Spleen (tissue), 13 donors: ENCODE measurements at places on chromosomes 1 and 21. TPM values are rescaled to one million over a fixed set of nuclear protein-coding genes. Genes with fewer than 3 reads are reported as not detected.
A peak's percentile ranks its signal among the peaks of the same experiment; 100 is the strongest.

CRNN gene
- not detected for total RNA-seq

- H3K36me3 ChIP-seq, result no peaks in the 10 kb centered on the region
- no peak overlapping the region for H3K4me3 ChIP-seq
- H3K27me3 ChIP-seq, result no peaks in the 10 kb centered on the region
- peaks cover 83% of the 10 kb centered on the region for H3K4me1 ChIP-seq
Measured at GRCh38 chr1:19426294-19427086, 58.8 kb downstream of the CAPZB start.

DNA sequence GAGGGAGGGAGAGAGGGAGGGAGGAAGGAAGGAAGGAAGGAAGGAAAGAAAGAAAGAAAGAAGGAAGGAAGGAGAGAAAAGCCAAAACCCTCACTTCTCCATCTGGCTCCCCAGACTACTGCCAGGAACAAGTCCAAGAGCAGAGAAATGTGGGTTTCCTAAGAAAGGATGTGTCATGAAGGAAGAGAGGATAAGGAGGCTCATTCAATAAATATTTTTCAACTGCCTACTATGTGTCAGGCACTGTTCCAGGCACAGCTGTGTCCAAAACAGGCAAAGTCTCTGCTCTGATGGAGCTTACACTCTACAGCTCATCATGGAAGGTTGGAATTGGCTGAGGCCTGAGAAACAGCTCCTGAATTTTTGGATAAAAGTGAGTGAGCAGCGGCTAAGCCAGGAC is 42.6 kb upstream of the ATP2B4 start:
- H3K4me1 ChIP-seq, result no peaks in the 10 kb centered on the region
- H3K27me3 ChIP-seq, result no peaks in the 10 kb centered on the region
- no peak overlapping the region for H3K27ac ChIP-seq
- DNase-seq, result no peak

- no peak overlapping the region for H3K4me3 ChIP-seq
- peak; percentile 97 for DNase-seq
- H3K27ac ChIP-seq, result peak overlapping the region; percentile 95
- peaks cover 75% of the 10 kb centered on the region for H3K4me1 ChIP-seq
Measured at GRCh38 chr1:42931911-42932422, 26.7 kb downstream of the SLC2A1 start.

DNA sequence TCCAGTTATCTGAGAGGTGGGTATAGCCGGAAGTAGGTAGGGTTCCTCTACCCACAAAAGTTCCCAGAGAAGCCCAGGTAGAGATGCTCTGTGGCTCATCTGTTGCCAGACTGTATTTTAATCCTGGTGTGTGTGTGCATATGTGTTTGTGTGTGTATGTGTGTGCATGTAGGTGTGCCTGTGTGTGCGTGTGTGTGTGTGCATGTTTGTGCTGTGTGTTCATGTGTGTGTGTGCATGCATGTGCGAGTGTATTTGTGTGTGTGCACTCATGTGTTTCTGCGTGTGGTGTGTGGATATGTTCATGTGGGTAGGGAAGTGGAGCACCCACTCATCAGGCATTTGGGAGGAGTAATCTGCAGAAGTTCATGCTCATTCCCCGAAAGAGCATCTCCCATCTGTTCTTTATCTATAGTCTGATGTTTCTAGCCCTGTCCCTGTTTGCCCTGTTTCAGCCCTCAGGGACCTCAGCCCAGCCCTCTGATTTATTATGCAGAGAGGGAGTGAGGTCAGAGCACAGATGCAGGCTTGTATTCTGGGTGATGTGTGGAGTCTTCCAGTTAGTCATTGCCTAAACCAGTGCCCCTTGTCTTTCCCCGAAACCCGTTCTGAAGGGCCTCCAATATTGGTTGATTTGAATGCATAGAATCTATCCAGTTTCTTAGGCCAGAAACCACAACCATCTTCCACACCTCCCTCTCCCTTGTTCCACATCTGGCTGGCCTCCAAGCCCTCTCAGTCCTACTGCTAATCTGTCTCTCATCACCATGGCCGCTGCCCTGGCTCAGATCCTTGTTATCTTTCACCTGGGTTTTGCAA is 69.1 kb downstream of the DISC1 start:
- peaks cover 4% of the 10 kb centered on the region for H3K4me1 ChIP-seq
- no peak overlapping the region for H3K4me3 ChIP-seq
- H3K36me3 ChIP-seq, result peaks cover 20% of the 10 kb centered on the region
- no peak overlapping the region for H3K27ac ChIP-seq
- DNase-seq, result no peak
- H3K27me3 ChIP-seq, result no peaks in the 10 kb centered on the region

- no peak overlapping the region for H3K27ac ChIP-seq
- H3K27me3 ChIP-seq, result no peaks in the 10 kb centered on the region
- no peaks in the 10 kb centered on the region for H3K36me3 ChIP-seq
- no peak for DNase-seq
- no peaks in the 10 kb centered on the region for H3K4me1 ChIP-seq
- no peak overlapping the region for H3K4me3 ChIP-seq
Measured at GRCh38 chr1:200453553-200453905, 43.7 kb upstream of the ZNF281 start.

DNA sequence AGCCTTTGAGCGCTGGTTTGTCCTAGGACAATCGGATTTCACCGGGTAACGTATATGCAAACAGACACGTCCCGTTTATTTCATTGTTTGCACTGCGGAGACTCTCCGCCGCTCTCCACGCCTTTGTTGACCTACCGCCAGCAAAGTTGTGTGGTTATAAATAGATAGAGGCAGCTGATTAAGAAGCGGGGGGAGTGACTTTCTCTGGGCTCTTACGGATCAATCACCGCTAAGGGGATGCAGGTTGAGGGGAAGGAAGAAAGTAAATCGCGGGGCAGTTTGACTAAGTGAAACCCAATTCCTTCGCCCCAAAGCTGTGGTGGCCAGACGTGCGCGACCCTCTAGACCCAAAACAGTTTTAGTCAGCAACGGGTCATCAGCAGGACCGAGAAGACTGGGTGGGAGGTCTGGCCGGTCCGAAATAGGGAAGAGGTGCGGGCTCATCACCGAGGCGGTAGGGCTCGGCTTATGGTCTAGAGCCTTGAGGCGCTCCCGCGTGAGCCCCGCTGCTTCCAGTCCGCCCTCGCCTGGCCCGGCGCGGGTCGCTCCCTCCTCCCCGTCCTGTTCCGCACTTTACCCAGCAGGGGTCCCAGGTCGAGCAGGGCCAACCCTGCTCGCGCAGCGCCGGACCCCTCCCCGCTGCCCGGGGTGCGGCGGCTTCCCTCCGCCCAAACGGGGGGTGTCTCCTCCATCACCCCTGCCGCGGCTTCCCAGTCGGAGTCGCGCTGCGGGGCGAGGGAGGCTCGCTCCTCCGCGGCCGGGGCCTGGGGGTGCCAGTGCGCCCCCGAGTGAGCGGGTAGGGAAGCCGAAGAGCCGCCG is 120.8 kb upstream of the RRP15 start:
- peak; percentile 72 for DNase-seq
- H3K27me3 ChIP-seq, result peaks cover 81% of the 10 kb centered on the region
- H3K4me1 ChIP-seq, result no peaks in the 10 kb centered on the region
- peak overlapping the region; percentile 43 for H3K4me3 ChIP-seq
- no peaks in the 10 kb centered on the region for H3K36me3 ChIP-seq

- H3K4me1 ChIP-seq, result no peaks in the 10 kb centered on the region
- no peak overlapping the region for H3K4me3 ChIP-seq
- no peak overlapping the region for H3K27ac ChIP-seq
- H3K36me3 ChIP-seq, result no peaks in the 10 kb centered on the region
- no peaks in the 10 kb centered on the region for H3K27me3 ChIP-seq
Measured at GRCh38 chr1:228998179-228998578, 262.9 kb downstream of the RHOU start.

- peaks cover 14% of the 10 kb centered on the region for H3K4me1 ChIP-seq
- no peaks in the 10 kb centered on the region for H3K36me3 ChIP-seq
- no peak overlapping the region for H3K4me3 ChIP-seq
- H3K27ac ChIP-seq, result no peak overlapping the region
Measured at GRCh38 chr1:59487335-59488031, 190.6 kb downstream of the FGGY start.

DNA sequence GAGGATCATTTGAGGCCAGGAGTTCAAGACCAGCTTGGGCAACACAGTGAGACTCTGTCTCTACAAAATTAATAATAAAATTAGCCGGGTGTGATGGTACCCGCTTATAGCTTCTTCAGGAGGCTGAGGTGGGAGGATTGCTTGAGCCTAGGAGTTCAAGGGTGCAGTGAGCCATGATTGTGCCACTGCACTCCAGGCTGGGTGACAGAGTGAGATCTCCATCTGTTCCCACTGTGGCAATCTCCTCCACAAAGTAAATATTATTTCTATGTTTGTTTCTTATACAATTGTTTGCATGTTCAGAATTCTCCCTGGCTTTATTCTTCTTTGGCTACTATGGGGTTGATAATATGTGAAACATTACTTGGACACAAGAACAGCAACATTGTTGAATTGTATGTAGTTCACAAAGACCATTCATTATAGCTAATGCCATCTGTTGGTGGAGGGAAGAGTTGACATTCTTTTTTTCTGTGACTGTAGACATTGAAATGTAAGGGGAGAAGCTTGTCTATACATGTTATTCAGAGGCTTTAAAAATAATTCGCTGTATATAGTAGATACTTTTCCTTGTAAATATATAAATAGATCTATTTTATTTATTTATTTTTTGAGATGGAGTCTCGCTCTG is 47.8 kb upstream of the SRSF10 start:
- no peak overlapping the region for H3K27ac ChIP-seq
- no peak for DNase-seq
- H3K36me3 ChIP-seq, result no peaks in the 10 kb centered on the region
- no peaks in the 10 kb centered on the region for H3K27me3 ChIP-seq
- H3K4me3 ChIP-seq, result no peak overlapping the region

GRCh38 chr1:205600085-205600484 is 31.7 kb downstream of the ELK4 start:
- H3K27ac ChIP-seq, result no peak overlapping the region
- no peak for DNase-seq
- peaks cover 3% of the 10 kb centered on the region for H3K4me1 ChIP-seq

CBS gene
- total RNA-seq, result 4.6 TPM

MAN1C1 gene
- 53.1 TPM for total RNA-seq

DPT gene
- 0.44 TPM for total RNA-seq

GRCh38 chr21:36282568-36283230 is 37.3 kb upstream of the MORC3 start:
- peaks cover 15% of the 10 kb centered on the region for H3K36me3 ChIP-seq
- no peaks in the 10 kb centered on the region for H3K27me3 ChIP-seq
- no peak for DNase-seq

DNA sequence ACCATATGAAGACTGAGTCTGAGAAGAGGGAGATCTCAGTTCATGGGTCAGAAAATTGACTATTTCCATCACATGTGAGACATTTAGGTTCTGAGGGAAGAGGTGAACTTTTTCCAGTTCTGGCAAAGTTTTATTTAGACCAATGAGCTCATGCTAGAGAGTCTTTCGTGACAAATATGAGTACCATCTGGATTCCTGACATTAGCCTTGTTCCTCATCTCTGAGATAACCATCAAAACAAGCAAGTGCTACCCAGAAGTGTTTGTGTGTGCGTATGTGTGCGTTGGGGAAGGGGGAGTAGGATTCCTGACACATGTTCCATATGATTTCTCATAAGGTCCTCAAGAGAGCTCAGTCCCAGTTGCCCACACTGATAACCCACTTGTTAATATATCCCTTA is 120.6 kb downstream of the FASLG start:
- H3K27ac ChIP-seq, result no peak overlapping the region
- H3K4me3 ChIP-seq, result no peak overlapping the region
- H3K27me3 ChIP-seq, result no peaks in the 10 kb centered on the region
- H3K4me1 ChIP-seq, result peaks cover 15% of the 10 kb centered on the region
- no peak for DNase-seq

KLHL17 gene
- total RNA-seq, result 16.5 TPM

SF3B4 gene
- 43.4 TPM for total RNA-seq

DNA sequence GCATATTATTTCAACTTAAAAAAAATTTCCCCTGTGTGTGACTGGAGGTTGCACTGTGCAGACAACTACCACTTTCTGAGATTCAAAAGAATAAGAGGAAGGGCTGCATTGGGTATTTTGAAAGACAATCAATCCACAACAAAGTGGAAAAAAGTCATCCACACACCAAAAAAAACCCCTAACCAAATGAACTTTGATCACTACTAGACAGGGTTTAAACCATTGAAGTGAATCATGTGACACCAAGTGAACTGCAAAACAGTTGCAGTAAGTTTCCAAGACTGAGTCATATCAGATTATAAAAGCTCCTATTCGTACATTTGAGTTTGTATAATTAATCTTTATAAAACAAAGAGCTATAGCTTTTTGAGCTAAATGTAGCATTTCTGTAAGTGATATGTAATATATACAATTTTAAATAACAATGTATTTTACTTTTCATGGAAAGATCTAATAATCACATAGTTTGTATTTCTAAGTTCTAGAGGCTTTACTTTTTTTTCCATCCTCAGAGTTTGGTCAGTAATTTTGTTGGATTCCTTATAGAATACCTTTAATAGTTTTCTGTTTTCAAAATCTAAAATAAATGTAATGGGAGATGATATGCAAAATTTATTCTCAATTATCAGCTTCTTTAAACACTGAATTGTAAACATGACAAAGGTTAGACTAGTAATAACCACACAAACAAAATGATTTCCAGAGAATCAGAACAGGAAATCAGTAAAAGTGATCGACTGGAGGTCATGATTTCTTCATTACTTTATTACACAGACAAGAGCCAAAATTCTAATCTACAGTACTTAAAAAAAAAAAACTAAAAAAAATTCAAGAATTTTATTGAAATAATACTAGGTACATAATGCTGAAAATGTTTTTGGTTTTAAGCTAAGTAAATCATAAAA is 50.5 kb upstream of the GFI1 start:
- DNase-seq, result no peak
- peak overlapping the region; percentile 60 for H3K27ac ChIP-seq
- no peaks in the 10 kb centered on the region for H3K36me3 ChIP-seq
- peaks cover 16% of the 10 kb centered on the region for H3K4me1 ChIP-seq

RASAL2 gene
- 9.1 TPM for total RNA-seq

- peak overlapping the region; percentile 91 for H3K27ac ChIP-seq
- H3K4me3 ChIP-seq, result peak overlapping the region; percentile 64
- no peaks in the 10 kb centered on the region for H3K27me3 ChIP-seq
- H3K36me3 ChIP-seq, result peaks cover 55% of the 10 kb centered on the region
Measured at GRCh38 chr1:113905435-113905861, 322 bp downstream of the DCLRE1B start.

- peak; percentile 68 for DNase-seq
- peaks cover 11% of the 10 kb centered on the region for H3K4me1 ChIP-seq
- H3K27me3 ChIP-seq, result peaks cover 6% of the 10 kb centered on the region
- H3K4me3 ChIP-seq, result no peak overlapping the region
- peak overlapping the region; percentile 28 for H3K27ac ChIP-seq
Measured at GRCh38 chr1:205693421-205693991, 13.2 kb upstream of the SLC45A3 start.

DNA sequence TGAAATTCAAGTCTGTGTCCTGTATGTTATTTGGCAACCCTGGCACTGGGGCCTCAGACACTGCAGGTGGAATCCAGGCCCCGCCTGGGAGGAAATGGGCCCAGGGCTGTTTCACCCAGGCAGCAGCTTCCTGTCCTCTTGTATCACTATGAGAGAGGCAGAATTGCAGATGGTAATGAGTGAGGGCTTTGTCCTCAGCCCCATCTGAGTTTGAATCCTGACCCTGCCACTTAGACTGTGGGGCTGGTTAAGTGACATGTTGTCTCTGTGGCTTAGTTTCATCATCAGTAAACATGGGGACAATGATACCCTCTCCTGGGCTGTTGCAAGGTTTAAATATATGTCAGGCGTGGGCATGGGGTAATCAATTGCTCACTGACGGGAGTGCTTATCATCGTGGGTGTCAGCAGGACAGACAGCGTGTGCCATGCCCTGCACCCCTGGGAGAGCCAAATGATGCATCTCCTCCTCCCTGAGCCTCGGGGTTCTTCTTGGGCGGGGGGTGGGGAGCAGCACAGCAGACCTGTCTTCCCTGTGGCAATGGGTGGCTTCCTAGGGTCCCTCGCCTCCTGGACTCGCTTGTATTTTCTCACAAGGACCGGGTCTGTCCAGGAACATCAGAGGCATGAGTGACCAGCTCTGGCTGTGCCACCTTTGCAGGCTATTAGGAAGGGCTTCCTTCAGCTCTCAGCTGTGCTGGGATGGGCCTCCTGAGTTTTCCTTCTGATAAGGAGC is 42.1 kb downstream of the ARHGEF10L start:
- peak overlapping the region; percentile 36 for H3K27ac ChIP-seq
- H3K4me3 ChIP-seq, result peak overlapping the region; percentile 13
- DNase-seq, result no peak
